Cerebellum (tissue), 4 donors: ENCODE measurements at places on chromosomes 5 and 9. TPM values are rescaled to one million over a fixed set of nuclear protein-coding genes. Genes with fewer than 3 reads are reported as not detected.

GLDC gene
- total RNA-seq, result 30.3 TPM

ARL14EPL gene
- not detected for total RNA-seq

LCN1 gene
- not detected for total RNA-seq

PPP2R2B gene
- total RNA-seq, result 64.4 TPM

HSPA4 gene
- 86.4 TPM for total RNA-seq

CACNA1B gene
- 31.4 TPM for total RNA-seq

GFI1B gene
- total RNA-seq, result 0.09 TPM

TLX3 gene
- total RNA-seq, result 5.2 TPM

BARHL1 gene
- total RNA-seq, result 19.3 TPM

CKMT2 gene
- total RNA-seq, result 4.2 TPM

SH3TC2 gene
- total RNA-seq, result 2.6 TPM

SLC36A3 gene
- not detected for total RNA-seq

SLC6A3 gene
- 0.18 TPM for total RNA-seq

SPATA31A3 gene
- not detected for total RNA-seq

FRRS1L gene
- 108 TPM for total RNA-seq

LHX6 gene
- total RNA-seq, result 1.5 TPM

FOXD1 gene
- total RNA-seq, result 1.1 TPM

SEMA6A gene
- 181 TPM for total RNA-seq

TLN1 gene
- 29.4 TPM for total RNA-seq

HMGCS1 gene
- total RNA-seq, result 236 TPM

ABLIM3 gene
- total RNA-seq, result 43.3 TPM

MSX2 gene
- 6.6 TPM for total RNA-seq

TMEM215 gene
- total RNA-seq, result 0.91 TPM

MEIKIN gene
- total RNA-seq, result not detected

SLC36A2 gene
- total RNA-seq, result not detected

INSL4 gene
- not detected for total RNA-seq

GMCL2 gene
- total RNA-seq, result not detected

TGFBR1 gene
- total RNA-seq, result 51.7 TPM

ADAMTSL1 gene
- total RNA-seq, result 17.5 TPM

SPAAR gene
- 1.1 TPM for total RNA-seq
